Neuronal stem cell (in vitro differentiated cells): ENCODE measurements at places on chromosomes 16 and 17.

DNA sequence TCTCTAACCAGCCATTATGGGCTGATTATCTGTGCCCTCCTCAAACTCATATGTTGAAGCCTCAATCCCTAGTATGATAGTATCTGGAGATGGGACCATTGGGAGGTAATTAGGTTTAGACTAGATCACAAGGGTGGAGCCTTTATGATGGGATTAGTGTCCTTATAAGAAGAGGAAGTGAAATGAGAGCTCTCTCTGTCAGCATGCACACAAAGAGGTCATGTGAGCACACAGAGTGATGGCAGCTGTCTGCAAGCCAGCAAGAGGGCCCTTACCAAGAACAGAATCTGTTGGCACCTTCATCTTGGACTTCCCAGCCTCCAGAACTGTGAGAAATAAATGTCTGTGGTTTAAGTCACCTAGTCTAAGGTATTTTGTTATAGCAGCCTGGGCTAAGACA, 101.9 kb downstream of the PCTP start:
- DNase-seq, result no peak

- peak; percentile 58 for DNase-seq
Observed at GRCh38 chr17:35448214-35448898, at the start of gene SLFN13. Gene SLFN13 (minus strand): TSS chr17:35448766. CDS start chr17:35445680, 3,086 bp downstream.

- DNase-seq, result peak; percentile 90
Observed at GRCh38 chr17:48636177-48637018, 10.2 kb upstream of the HOXB9 start.

DNA sequence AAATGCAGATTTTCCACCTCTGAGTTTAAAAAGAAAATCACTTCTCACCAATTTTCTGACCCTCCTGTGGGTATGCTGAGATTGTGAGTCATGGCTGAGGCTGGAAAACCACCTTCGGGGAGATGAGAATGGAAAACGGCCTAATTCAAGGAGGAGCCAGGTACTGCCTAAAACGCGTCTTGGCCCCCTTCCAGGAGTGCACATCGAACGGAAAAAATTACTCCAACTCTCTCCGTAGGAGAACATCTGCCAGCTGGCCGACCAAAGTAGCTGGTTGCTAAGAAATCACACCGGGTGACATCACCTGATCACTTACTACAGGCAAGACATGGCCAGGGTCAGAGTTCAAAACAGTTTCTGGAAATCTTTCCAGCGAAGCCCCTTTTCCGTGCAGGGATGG, 107.6 kb downstream of the ZNF423 start:
- no peak for DNase-seq

DNA sequence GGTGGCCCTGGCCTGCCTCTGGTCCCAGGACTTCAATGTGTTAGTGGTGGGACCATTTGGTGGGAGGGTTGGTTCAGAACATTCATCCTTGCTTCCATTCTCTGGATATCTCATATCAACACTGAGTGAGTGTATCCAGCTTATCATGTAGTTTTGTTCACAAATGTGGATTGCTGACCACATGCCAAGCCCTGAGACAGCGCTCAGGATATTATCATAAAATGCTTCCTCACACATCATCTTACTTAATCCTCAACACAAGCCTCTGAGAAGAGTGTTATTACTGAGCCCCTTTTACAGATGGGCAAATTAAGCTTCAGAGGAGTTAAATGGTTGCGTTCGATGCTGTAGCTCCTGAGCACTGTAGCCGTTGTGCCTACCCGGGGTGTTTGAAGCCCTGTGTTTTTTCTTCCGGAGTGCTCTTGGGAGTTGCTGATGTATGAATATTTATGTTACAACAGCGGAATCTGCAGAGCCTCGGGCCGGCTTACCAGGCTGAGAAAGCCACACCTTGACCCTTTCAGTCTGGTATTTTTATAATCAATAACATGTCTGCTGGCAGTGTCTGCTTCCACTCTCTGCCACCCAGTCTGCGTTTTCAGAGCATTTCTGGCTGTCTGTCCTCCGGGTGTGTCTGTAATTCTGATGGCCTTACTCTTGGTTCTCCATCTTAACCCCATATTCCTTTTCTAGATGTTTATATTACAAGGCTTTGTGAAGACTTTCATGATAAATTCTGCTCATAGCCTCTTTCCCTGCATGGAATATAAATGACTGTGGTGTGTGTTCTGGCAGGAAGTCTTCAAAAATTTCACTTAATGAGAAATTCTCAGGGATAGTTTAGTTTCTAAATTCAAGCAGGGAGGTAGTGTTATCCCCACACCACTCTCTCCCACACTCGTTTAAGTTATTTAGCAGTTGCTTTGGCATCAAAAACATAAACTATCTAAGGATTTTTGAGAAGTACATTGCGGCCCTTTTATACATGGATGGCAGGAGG, 2.9 kb downstream of the GLP2R start:
- DNase-seq, result no peak

- DNase-seq, result no peak
Observed at GRCh38 chr17:41914358-41914766, 4.4 kb downstream of the ACLY start.

DNA sequence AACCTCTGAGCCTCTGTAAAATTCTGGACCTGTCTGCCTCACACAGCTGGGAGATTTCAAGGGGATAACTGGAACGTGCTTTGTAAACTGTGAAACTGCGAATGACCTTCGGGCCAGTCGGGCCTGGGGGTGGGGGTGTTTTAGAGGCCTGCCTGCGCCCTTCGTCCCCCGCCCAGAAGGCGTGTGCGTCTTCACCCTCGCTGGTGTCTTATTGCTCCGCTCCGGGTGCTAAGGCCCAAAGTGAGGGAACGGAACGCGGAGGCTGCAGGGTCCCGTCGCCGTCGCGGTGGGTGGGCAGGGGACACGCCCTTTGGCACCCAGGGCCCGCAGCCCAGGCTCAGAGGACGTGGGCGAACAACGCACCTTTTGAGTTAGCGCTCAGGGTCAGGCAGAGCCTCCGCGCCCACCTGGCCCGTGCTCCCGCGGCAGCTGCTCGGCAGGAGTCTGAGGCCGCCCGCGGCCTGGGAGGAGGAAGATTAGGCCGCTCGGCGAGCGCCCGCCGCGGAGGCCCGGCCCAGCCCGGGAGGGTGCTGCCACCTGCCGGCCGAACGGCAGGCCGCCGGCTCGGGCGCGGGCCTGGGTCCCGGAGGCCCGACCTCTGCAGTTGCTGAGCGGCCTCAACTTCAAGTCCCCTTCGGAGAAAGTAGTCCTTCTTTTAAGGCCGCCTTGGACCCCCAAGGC, 29.7 kb downstream of the DCAKD start:
- peak; percentile 65 for DNase-seq

- peak; percentile 48 for DNase-seq
Observed at GRCh38 chr17:41705271-41705991, 6.7 kb upstream of the GAST start.

DNA sequence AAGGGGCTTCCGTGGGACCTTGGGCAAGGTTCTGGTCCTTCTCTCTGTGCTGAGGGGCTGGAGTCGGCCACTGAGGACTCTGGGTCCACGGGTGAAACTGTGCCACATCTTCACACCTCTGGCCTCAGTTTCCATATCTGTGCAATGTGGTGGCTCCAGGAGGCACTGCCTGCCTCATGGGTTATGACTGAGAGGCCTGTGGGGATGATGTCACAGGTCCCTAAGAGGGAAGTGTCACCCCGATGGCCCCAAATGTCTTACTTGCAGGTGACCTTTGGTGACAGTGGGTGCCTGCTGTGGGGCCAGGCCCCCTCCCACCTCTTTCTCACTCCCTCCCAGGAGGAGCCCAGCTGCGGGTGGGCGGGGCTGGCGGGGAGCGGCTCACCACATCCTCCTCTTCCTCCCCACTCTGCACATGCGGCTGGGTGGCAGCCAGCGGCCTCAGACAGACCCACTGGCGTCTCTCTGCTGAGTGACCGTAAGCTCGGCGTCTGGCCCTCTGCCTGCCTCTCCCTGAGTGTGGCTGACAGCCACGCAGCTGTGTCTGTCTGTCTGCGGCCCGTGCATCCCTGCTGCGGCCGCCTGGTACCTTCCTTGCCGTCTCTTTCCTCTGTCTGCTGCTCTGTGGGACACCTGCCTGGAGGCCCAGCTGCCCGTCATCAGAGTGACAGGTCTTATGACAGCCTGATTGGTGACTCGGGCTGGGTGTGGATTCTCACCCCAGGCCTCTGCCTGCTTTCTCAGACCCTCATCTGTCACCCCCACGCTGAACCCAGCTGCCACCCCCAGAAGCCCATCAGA, at the start of gene IL21R:
IL21R (plus strand) TSS at position 407 of the 801 bp plus-strand sequence. CDS start 27,898 bp downstream, outside the sequence.
- DNase-seq, result no peak

DNA sequence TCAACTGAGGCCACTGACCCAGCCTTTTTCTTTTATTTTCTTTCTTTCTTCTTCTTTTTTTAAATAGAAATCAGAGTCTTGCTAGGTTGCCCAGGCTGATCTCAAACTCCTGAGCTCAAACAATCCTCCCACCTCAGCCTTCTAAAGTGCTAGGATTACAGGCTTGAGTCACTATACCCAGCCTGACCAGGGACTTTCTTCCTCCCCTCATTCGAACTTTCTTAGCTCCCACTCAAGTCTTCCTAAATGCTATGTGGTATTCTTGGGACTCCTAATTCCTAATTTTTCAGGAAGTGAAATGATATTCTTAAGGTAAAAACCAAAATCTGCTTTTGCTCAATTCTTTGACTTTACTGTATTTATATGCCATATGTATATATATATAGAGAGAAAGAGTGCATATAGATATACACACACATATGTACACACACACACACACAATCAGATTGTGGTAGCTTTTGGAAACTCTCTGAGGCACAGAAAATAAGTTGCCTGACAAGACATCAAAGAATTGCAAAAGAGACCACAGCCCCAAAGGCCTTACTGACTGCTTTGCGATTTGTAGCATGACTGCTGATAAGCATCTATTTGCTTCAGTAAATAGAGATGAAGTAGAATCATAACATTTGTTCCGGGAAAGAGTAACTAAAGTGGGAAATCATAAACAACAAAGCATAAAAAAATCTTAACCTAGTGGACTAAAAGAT, 9.5 kb upstream of the AMZ2 start:
- no peak for DNase-seq

GRCh38 chr16:53664724-53665345, 38.8 kb downstream of the RPGRIP1L start:
- no peak for DNase-seq

- no peak for DNase-seq
Observed at GRCh38 chr16:51150888-51151320, at the start of gene SALL1. Gene SALL1 (minus strand): TSS chr16:51151270. CDS start chr16:51151241, 29 bp downstream.

DNA sequence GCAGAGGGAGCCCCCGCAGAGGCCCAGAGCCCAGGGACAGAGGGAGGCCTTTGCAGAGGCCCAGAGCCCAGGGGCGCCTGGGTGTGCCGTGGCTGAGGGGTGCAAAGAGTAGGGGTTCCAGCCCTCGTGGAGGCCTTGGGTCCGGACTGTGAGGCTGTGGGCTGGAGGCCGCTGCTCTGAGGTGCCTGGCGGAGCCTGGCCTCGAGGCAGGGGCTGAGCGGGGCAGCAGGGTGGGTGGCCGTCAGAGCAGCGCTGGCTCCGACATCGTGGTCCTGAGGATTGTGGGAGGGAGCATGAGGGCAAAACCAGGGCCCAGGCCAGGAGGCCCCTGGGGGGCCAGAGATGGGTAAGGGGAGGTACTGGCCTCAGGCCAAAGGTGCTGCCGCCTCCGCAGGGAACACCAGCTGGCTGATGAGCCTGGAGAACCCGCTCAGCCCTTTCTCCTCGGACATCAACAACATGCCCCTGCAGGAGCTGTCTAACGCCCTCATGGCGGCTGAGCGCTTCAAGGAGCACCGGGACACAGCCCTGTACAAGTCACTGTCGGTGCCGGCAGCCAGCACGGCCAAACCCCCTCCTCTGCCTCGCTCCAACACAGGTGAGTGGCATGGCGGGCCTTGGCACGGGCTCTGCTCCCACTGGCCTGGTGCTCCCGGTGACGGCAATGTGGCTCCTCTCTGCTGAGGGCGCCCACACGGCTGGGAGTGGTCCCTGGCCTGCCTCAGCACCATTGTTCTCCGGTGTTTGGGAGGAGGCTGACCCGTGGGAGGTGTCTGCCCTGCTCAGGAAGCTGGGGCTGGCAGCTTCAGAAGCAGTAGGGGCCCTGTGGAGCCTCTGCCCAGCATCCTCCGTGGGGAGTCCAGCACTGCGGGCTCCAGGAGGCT, 33.7 kb downstream of the TSC2 start:
- DNase-seq, result no peak

DNA sequence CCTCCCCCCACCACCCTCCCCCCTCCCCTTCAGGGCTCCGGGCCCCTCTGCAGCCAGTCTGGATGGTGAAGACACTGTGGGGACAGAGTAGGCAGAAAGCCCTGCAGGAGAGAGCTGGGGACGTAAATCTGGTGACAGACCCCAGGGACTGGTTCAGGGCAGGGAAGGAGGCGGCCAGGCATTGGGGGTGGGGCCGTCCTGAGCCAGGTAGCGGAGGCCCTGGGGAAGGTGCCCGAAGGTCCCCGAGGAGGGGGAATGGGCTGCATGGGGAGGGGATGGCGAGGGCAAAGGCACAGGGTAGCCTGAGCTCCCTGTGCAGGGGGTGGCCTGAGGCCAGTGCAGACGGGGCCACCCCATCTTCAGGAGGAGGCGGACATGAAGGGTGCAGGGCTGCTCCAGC, 26.3 kb upstream of the CACNA1H start:
- DNase-seq, result no peak

DNA sequence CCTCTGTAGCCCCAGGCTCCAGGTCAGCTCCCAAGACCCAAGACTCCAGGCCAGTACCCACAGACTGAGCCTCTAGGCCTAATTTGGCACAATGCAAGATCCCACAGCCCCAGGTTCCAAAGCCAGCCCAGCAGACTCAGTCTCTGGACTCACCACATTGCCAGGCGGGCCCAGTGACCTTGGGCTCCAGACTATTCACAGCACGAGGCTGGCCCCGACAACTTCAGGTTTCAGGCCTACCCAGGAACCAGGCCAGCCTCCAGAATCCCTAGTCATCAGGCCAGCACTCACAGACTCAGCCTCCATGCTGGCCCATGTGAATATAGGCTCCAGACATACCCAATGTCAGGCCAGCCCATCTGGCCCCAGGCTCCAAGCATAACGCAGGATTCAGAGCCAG, 103.8 kb downstream of the CEP112 start:
- no peak for DNase-seq
